ENCODE measurements at places on chromosomes 7 and 10. TPM values are rescaled to one million over a fixed set of nuclear protein-coding genes. Genes with fewer than 3 reads are reported as not detected.

GRCh38 chr10:51585742-51586141 is 113.7 kb downstream of the CSTF2T start:
- H3K4me3 ChIP-seq: no peak overlapping the region
- H3K27me3 ChIP-seq: no peaks in the 10 kb centered on the region
- no peaks in the 10 kb centered on the region for H3K4me1 ChIP-seq

DNA sequence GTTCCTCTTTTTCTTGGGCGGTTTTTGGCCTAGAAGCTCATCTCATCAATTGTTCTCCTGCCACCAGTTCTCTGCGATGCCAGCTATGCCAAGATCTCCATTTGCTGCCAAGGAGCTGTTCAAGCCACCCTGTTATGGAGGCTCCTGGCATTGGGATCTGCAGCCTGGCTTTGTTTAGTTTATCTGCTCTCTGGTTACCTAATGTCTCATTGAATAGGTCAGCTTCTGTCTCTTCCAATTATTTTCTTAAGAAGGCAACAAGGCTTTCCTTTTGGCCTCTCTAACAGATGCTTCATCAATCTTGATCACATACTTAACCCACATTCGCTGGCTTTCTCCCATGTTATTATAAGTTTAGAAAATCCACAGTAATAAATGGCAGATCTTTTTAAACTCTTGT is 20.6 kb upstream of the SDK1 start:
- H3K27ac ChIP-seq: no peak overlapping the region
- H3K36me3 ChIP-seq: no peaks in the 10 kb centered on the region
- H3K4me1 ChIP-seq: no peaks in the 10 kb centered on the region
- no peaks in the 10 kb centered on the region for H3K27me3 ChIP-seq

Gene RAB19
- 1.7 TPM for total RNA-seq

Gene AKR1D1
- total RNA-seq: not detected

- H3K27ac ChIP-seq: no peak overlapping the region
- H3K36me3 ChIP-seq: no peaks in the 10 kb centered on the region
- no peak overlapping the region for H3K4me3 ChIP-seq
- no peaks in the 10 kb centered on the region for H3K4me1 ChIP-seq
- DNase-seq: no peak
Measured at GRCh38 chr7:125661006-125661405, 731.4 kb upstream of the POT1 start.

Gene OPN1SW
- total RNA-seq: not detected

- no peaks in the 10 kb centered on the region for H3K36me3 ChIP-seq
- DNase-seq: no peak
- H3K4me3 ChIP-seq: no peak overlapping the region
- H3K27ac ChIP-seq: no peak overlapping the region
- H3K4me1 ChIP-seq: no peaks in the 10 kb centered on the region
- peaks cover 33% of the 10 kb centered on the region for H3K27me3 ChIP-seq
Measured at GRCh38 chr7:155418304-155418703, 39.6 kb upstream of the EN2 start.
